Bladder microvascular endothelial cell (primary cell): ENCODE measurements at places on chromosomes 5 and 9. TPM values are rescaled to one million over a fixed set of nuclear protein-coding genes. Genes with fewer than 3 reads are reported as not detected.

Gene HNRNPK
- 490 and 707 TPM in 2 replicates for total RNA-seq

Gene NXNL2
- total RNA-seq = 0.25 and 0.32 TPM in 2 replicates

Gene EGFLAM
- total RNA-seq = 0.06 and 0.49 TPM in 2 replicates

Gene TMEM215
- total RNA-seq = not detected in 2 replicates

Gene GABRA1
- total RNA-seq = not detected in 2 replicates

Gene CNOT8
- total RNA-seq = 42.7 and 115 TPM in 2 replicates

Gene IDNK
- total RNA-seq = 5.0 and 7.1 TPM in 2 replicates

Gene EIF4EBP3
- total RNA-seq = 0.44 and 1.6 TPM in 2 replicates

Gene KDM3B
- 33.5 and 63.2 TPM in 2 replicates for total RNA-seq

Gene PAEP
- total RNA-seq = not detected in 2 replicates

Gene ARHGEF28
- total RNA-seq = 95.7 and 243 TPM in 2 replicates

Gene LOX
- total RNA-seq = 73.7 and 90.4 TPM in 2 replicates

Gene ARID3C
- total RNA-seq = 0.16 TPM in 1 of 2 replicates, not detected in the other

Gene GRM6
- total RNA-seq = not detected in 2 replicates

Gene AK3
- total RNA-seq = 33.5 and 63.7 TPM in 2 replicates

Gene DCANP1
- total RNA-seq = not detected in 2 replicates

Gene FRMD3
- total RNA-seq = 2.2 and 3.2 TPM in 2 replicates

Gene OBP2A
- not detected in 2 replicates for total RNA-seq

Gene PCDHGB4
- total RNA-seq = 8.3 and 20.1 TPM in 2 replicates

Gene GLDC
- total RNA-seq = 0.81 and 4.3 TPM in 2 replicates

Gene CYSRT1
- 0.16 TPM in 1 of 2 replicates, not detected in the other for total RNA-seq

Gene OR13C8
- total RNA-seq = not detected in 2 replicates

Gene HRCT1
- 0.32 and 3.5 TPM in 2 replicates for total RNA-seq

Gene ANKRD34B
- total RNA-seq = not detected in 2 replicates

Gene POLE3
- 37.4 and 55.3 TPM in 2 replicates for total RNA-seq

Gene HOMER1
- 1.5 and 12.0 TPM in 2 replicates for total RNA-seq

Gene F2RL2
- 0.16 and 0.50 TPM in 2 replicates for total RNA-seq

Gene ZNF367
- 9.1 and 9.6 TPM in 2 replicates for total RNA-seq

Gene TTC23L
- not detected in 2 replicates for total RNA-seq

Gene SCGB3A2
- not detected in 2 replicates for total RNA-seq

Gene TYRP1
- total RNA-seq = under 0.01 and 1.4 TPM in 2 replicates

Gene TLX3
- not detected in 2 replicates for total RNA-seq

Gene ELOVL7
- total RNA-seq = 0.38 and 1.8 TPM in 2 replicates

Gene GARIN3
- not detected in 2 replicates for total RNA-seq

Gene PDE6A
- 0.06 TPM in 1 of 2 replicates, not detected in the other for total RNA-seq

Gene ZMYND19
- total RNA-seq = 14.7 and 15.0 TPM in 2 replicates

Gene BARHL1
- total RNA-seq = not detected in 2 replicates

Gene ZBED3
- total RNA-seq = 0.65 and 2.0 TPM in 2 replicates

Gene PGM5
- 2.6 and 108 TPM in 2 replicates for total RNA-seq

Gene SPATA31A3
- total RNA-seq = not detected in 2 replicates

Gene AK1
- 30.6 and 54.9 TPM in 2 replicates for total RNA-seq
